NCI-H1694 treated with DMSO at 0.1 percent for 48 hours (cell line): ENCODE measurements at places on chromosomes 6 and 20.

- no peak for DNase-seq
Measured at GRCh38 chr20:44979090-44979621, 12.8 kb downstream of the STK4 start.

DNA sequence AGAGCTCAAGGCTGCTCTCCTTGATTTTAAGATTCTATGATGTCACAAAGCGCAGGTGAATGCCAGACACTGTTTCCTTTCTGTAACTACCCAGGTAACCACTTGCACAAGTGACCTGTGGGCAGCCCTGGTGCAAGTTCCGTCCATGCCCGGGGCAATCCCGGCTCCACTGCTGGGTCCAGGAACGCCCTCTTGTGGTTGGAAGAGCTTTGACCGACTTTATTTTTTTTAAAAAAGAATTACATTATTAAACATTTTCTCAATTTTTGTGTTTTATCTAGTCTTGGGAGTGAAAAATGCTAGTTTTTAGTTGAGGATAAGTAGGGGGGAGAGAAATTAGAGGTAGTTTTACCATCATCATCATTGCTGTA is 695.2 kb downstream of the QKI start:
- DNase-seq, result no peak

GRCh38 chr6:30709101-30709868 is 7.8 kb downstream of the MDC1 start:
- DNase-seq, result no peak

GRCh38 chr6:148516617-148517016 is 174.0 kb downstream of the SASH1 start:
- DNase-seq, result no peak

- DNase-seq, result no peak
Measured at GRCh38 chr6:57135885-57136284, 36.2 kb upstream of the BAG2 start.

GRCh38 chr6:6752129-6752528 is 163.6 kb downstream of the LY86 start:
- DNase-seq, result no peak

DNA sequence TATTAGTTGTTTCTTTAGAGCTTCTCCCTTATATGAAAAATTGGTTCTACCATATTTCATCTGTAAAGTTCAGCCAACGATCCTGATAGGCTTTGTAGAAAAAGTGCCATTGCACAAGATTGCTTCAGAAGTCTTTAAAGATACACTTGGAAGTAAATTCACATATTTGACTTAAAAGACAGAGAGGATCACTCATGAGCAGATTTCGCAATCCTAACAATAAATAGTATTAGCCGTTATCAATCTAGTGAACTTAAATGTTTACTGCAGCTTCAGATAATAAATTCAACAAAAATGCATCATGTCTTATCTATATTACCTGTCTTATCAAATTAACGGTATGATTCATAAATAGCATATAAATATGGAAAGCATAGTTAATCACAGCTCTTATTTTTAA is 8.7 kb upstream of the SLC17A4 start:
- DNase-seq, result no peak

GRCh38 chr6:68779366-68779765 is 144.3 kb downstream of the ADGRB3 start:
- no peak for DNase-seq

GRCh38 chr20:8209061-8209460 is 77.0 kb downstream of the PLCB1 start:
- no peak for DNase-seq

DNA sequence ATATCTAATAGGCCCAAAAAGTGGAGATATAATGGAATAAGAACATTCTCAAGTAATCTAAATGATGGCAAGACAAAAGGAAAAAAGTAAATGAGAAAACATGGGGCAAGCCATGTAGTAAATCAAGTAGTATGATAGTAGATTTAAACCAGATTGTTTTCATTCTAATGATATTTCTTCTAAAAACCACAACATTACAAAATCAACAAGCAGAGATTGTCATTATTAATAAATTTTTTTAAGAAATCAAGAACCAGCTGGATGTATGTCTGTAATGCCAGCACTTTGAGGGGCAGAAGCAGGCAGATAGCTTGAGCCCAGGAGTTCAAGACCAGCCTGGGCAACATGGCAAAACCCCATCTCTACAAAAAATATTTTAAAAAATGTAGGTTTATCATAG is 155.0 kb downstream of the RNGTT start:
- DNase-seq, result no peak

DNA sequence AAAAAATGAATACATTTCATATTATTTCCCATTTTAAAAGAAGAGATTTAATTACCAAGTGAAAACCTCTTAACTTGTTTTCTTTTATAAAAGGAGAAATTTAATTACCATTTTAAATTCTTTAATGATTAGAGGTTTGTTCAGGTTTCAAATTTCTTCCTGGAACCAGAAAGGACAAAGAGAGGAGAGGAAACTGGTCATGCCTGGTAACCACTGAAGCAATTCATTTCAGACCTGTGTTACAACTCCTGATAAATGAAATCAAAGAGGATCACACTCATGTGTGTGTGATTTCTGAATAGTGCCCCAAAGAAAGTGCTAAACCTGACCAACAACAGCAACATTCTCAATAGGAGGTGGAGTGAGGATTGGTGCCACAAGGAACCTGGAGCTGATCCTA is 12.6 kb upstream of the SLPI start:
- no peak for DNase-seq

DNA sequence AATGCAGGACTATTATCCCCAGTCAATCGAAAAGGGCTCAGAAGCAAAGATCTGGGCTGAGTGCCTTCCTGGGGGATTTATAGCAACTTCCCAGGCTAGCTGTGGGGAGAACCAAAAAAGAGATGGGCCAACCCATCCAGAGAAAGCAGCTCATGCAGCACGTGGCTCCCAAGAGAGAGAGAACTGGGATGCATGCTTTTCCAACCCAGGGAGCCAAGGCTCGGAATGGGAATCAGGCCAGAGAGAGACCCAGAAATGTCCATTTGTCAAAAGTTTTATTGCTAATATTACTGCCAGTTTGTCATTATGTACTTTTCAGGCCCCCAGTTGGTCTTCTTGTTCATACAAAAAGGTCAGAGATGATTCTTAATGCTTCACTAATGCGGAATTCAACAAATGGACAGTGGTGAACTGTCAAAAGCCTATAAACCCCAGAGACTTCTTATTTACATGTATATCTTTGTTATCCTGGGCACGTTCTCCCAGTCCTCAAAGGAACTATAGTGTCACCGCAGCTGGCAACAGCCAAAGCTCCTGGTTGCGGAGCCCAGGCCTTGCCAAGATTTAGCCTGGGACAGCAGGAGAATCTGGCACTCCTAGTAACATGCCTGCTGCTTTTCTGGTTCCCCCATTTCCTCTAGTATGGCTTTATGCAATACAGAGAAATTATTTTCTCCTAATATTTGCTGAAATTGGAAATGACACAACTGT is 139.1 kb upstream of the POU3F2 start:
- DNase-seq, result no peak

DNA sequence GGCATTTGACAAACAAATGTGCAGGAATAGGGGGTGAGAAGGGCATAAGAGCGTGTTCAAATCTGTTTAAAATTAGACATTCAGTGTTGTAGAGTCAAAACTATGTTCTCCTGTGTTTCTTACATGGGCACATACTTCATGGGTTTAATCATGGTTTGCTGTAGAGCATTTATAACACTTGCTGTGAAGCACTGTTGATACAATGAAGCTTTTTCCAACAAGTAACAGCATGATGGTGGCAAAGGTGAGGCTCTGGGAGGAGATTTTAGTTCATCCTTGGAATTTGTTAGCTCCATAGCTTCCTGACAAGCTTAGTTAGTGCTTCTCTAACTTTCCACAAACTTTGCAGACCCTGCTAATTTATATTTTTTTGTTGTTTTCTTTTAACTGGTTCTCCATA is 900.7 kb downstream of the TFAP2A start:
- no peak for DNase-seq

DNA sequence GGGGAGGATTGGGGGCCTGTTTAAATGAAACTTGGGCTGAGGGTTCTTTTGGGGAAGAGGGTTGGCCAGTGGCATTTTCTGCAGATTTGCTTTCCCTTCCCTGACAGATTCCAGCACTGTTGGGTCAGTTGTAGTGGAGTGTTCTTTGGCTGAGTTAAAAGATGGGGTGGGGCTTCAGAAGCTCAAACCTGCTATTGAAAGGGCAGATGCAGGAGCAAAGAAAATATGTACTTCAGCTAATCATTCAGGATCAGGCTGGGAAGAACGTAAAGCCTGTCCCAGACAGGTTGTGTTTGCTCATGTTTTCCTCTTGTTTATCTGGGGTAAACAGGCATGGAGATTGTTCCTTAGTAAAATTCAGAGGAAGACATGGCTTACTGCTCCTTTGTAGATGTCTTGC is 2.5 kb downstream of the SASH1 start:
- no peak for DNase-seq

GRCh38 chr6:168385037-168385759 is 55.8 kb upstream of the SMOC2 start:
- DNase-seq, result no peak

DNA sequence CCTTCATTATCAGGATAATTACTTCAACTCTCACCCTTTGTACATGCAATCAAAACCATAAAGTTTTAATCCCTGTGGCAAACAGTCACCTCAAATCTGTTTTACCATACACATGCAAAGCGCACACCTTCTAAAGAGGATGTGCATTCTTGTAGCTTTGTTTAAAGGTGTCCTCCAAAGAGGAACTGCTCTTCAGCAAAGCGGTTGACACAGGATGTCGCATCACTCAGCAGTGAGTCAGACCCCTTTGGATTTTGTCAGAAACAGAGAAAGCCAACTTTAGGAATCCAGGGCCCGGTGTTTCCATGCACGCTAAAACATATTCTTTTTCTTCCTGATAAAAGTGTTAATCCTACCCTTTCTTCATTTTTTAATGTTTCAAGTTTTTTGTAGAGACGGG is 268.3 kb upstream of the ARID1B start:
- no peak for DNase-seq

DNA sequence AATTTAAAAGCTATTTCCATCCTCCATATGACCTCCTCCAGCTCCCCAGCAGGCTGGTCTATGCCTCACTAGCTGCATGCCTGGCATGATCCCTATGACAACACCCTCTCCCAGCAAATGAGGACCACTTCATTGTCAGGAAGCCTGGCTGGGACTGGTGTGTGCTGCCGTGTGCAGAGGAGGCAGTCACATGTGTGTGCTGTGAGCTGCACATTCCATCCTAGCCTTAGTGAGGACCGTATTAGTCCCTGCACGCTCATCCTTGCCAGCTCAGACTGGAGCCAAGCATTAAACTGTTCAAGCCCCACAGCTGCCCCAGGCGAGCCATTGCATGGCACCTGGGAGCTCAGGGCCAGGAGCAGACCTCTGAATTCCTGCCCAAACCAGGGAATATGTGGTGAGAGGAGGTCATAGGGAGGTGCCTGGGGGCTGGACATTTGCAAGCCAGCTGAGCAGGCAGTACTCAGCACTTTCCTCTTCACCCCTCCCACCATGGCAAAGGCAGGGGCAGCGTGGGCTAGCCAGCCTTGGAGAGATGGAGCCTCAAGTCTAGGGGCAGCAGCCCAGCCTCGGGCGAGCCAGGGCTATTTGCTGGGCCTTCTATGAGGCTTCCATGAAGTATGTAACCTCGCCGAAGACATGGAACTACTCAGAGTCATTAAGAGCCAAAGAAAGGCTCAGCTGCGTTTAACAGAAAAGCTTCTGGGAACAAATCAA is 8.7 kb upstream of the CCN5 start:
- no peak for DNase-seq

DNA sequence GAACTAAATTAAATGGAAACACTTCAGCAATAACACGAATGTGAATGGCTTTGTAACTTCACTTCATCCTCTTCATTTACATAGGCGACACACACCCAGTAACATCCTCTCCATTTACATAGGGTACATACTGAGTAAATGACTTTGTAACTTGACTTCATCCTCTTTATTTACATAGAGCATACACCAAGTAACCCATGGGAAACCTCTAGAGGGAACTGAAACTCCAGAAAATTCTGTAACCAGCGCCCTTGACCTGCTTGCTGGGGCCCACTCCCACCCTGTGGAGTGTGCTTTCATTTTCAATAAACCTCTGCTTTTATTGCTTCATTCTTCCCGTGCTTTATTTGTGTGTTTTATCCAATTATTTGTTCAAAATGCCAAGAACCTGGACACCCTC is 81.6 kb upstream of the OPRM1 start:
- no peak for DNase-seq

DNA sequence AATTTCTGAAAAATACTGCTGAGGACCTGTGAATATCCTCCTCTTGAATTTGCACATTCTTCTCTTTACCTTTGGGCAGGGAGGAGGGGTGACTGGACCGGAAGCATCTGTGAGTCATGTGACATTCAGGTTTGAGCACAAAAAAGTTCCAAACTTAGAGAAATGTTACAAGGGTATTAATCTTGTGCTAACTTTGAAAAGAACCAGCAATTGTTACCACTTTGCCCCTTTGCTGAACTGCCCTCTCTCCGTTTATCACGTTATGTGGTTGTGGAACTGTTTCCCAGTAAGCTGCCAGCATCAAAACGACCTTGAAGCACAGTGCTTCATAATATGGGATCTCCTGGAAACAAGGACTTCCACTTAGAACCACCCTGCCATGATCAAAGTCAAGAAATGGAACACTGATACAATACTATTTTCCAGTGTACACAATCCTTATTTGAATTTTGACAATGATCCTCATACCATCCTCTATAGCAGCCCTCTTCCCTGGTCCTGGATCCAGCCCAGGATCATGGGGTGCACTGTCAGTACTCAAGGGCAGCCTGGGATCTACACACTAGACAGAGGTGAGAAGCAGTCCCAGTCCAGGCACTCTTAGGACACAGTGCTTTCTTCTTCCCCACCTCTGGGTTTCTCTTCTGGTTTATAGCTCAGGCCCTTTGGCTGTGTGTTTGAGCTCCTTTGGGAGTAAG is 2.3 kb upstream of the TUBB1 start:
- DNase-seq, result no peak

GRCh38 chr6:163711615-163712565 is 297.4 kb downstream of the QKI start:
- DNase-seq, result no peak

- no peak for DNase-seq
Measured at GRCh38 chr6:21914121-21914973, 320.8 kb downstream of the SOX4 start.

GRCh38 chr6:2560917-2561698 is 189.6 kb downstream of the MYLK4 start:
- no peak for DNase-seq

- no peak for DNase-seq
Measured at GRCh38 chr6:150620244-150620643, 20.6 kb downstream of the PLEKHG1 start.

DNA sequence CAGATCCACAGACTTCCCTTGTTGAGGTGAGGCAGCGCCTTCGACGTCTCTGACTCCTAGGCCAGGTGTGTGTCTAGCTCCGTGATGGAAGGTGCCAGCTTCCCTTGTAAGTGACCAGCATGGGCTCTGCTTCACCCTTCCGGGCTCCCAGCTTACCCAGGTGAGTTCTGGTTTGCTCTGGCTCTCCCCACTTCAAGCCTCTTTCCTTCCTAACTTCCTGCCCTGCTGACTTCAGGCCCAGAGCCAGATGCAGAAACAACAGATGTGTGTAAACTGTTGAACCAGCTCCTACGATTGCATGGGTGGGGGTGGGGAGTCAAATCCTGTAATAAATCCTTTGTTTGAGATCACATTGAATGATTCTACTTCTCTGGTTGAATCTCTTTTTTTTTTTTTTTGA is 51.6 kb upstream of the BMP6 start:
- no peak for DNase-seq

- DNase-seq, result no peak
Measured at GRCh38 chr20:34925981-34926380, 29.6 kb downstream of the GSS start.

GRCh38 chr20:33773412-33774089 is 37.6 kb upstream of the CHMP4B start:
- DNase-seq, result no peak

GRCh38 chr20:45459606-45460005 is 9.9 kb upstream of the WFDC2 start:
- no peak for DNase-seq
